ENCODE measurements at places on chromosomes 7 and 10. TPM values are rescaled to one million over a fixed set of nuclear protein-coding genes. Genes with fewer than 3 reads are reported as not detected.

Gene CLIP2
- total RNA-seq = 52.9 TPM

Gene KMT2C
- total RNA-seq = 70.0 TPM

Gene JCAD
- 46.3 TPM for total RNA-seq

Gene PPP1R17
- total RNA-seq = not detected

Gene ANK3
- 55.4 TPM for total RNA-seq

Gene PDK4
- 79.5 TPM for total RNA-seq

Gene ERCC6
- total RNA-seq = 37.7 TPM

Gene CTTNBP2
- 12.0 TPM for total RNA-seq

Gene OPALIN
- not detected for total RNA-seq

Gene RADIL
- total RNA-seq = 6.7 TPM

Gene ALKBH4
- 29.6 TPM for total RNA-seq

Gene CALN1
- total RNA-seq = not detected

GRCh38 chr7:157876469-157877285 lies 539.9 kb downstream of the DNAJB6 start:
- no peaks in the 10 kb centered on the region for H3K36me3 ChIP-seq
- DNase-seq = no peak
- H3K27me3 ChIP-seq = no peaks in the 10 kb centered on the region

- H3K4me1 ChIP-seq = peaks cover 29% of the 10 kb centered on the region
- no peaks in the 10 kb centered on the region for H3K27me3 ChIP-seq
- H3K36me3 ChIP-seq = no peaks in the 10 kb centered on the region
- no peak for DNase-seq
- no peak overlapping the region for H3K27ac ChIP-seq
These were observed 4.8 kb downstream of the EGR2 start for GRCh38 chr10:62811159-62811875.

- H3K27me3 ChIP-seq = no peaks in the 10 kb centered on the region
- H3K27ac ChIP-seq = no peak overlapping the region
- H3K36me3 ChIP-seq = no peaks in the 10 kb centered on the region
- no peaks in the 10 kb centered on the region for H3K4me1 ChIP-seq
- DNase-seq = no peak
These were observed 22.3 kb downstream of the IMPDH1 start for GRCh38 chr7:128387216-128388144.

DNA sequence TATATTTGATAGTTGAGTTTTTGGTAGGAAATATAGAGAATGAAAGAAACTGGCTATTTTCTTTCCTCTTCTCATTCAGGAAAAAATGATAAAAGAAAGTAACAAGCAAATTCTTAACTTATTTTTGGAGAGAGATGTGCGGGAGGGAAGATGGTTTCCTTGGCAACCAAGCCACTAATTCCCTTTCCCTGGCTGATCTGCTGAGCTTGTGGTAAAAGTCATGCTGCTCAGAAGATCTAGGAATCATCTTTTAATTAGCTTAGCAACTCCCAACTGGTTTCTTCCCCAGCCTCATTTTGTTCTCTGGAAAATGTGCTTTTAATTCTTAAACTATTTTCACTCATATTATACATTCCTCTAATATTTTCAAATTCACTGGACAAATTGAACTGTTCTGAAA lies 11.8 kb downstream of the UROS start:
- no peak for DNase-seq
- H3K27me3 ChIP-seq = no peaks in the 10 kb centered on the region
- H3K27ac ChIP-seq = no peak overlapping the region
- no peaks in the 10 kb centered on the region for H3K4me1 ChIP-seq
- no peak overlapping the region for H3K4me3 ChIP-seq

GRCh38 chr7:261341-262250 lies 28.4 kb upstream of the FOXL3 start:
- no peaks in the 10 kb centered on the region for H3K4me1 ChIP-seq
- no peaks in the 10 kb centered on the region for H3K27me3 ChIP-seq
- H3K36me3 ChIP-seq = peaks cover 41% of the 10 kb centered on the region
- no peak overlapping the region for H3K4me3 ChIP-seq
- DNase-seq = no peak

- H3K27me3 ChIP-seq = no peaks in the 10 kb centered on the region
- H3K4me3 ChIP-seq = no peak overlapping the region
- H3K4me1 ChIP-seq = no peaks in the 10 kb centered on the region
- no peaks in the 10 kb centered on the region for H3K36me3 ChIP-seq
- H3K27ac ChIP-seq = no peak overlapping the region
These were observed 41.9 kb downstream of the SYPL1 start for GRCh38 chr7:106070201-106070551.

DNA sequence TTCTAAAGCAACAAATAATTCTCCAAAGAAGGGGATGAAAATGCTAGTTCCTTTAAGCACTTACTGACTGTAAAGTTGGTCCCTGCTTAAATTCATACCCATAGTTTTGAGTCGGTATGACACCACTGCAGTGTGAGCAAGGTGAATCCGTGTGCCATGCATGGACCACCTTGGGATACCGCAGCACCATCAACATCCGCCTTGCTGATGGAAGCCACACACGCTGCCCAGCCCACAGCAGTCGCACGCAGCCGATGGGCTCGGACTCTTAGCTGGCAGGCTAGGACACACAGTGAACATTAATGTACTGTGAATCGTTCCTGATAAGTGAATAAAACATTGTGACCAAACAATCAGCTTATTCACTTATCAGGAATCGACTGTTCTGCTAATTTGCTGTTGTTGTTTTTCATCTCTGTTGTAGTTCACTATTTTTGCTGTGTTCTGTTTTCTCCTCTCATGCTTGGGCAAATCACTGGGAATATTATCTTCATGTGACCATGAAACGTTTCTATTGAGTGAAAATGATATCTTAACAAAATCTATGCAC lies 275.5 kb downstream of the USP6NL start:
- H3K4me3 ChIP-seq = no peak overlapping the region
- H3K27ac ChIP-seq = no peak overlapping the region
- H3K4me1 ChIP-seq = peaks cover 2% of the 10 kb centered on the region
- H3K36me3 ChIP-seq = no peaks in the 10 kb centered on the region
- no peak for DNase-seq
- H3K27me3 ChIP-seq = no peaks in the 10 kb centered on the region

GRCh38 chr10:121493521-121493920 lies 104.7 kb downstream of the FGFR2 start:
- peaks cover 4% of the 10 kb centered on the region for H3K4me1 ChIP-seq
- H3K27me3 ChIP-seq = no peaks in the 10 kb centered on the region
- H3K4me3 ChIP-seq = no peak overlapping the region
- DNase-seq = no peak

DNA sequence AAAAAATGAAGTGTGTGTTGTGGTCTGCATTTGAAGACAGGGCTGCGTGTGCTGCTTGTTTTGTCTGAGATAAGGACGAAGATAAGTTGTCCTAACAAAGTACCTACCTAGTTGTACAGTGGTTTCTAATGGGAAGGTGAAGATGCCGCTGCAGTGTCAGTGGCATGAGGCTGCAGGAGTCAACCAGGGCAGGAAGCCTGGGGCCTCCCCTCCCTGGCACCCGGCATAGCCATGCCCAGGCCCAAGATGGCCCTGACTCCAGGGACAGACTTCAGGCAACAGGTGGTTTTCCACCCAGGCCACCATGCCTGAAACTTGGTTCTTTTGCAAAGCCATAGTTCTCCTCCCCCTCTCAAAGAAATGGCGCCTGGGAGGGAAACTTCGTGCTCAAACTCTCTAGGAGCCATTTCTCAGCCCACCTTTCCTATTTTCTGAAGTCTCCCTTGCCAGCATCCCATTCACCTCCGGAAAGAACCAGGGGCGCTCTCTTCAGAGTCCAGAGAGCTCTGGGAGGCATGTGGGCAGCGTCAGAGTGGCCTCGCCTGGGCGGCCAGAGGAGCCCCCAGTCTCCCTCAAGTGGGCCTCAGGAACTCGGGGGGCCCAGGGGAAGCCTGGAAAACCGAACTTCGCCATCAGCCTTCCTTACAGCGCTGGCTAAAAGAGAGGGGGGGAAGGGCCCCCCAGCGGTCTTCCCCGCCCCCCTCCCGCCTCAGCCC lies 2.1 kb upstream of the KAT6B start:
- H3K27ac ChIP-seq = peak overlapping the region; percentile 85
- no peak for DNase-seq
- H3K36me3 ChIP-seq = peaks cover 3% of the 10 kb centered on the region
- peaks cover 42% of the 10 kb centered on the region for H3K4me1 ChIP-seq

DNA sequence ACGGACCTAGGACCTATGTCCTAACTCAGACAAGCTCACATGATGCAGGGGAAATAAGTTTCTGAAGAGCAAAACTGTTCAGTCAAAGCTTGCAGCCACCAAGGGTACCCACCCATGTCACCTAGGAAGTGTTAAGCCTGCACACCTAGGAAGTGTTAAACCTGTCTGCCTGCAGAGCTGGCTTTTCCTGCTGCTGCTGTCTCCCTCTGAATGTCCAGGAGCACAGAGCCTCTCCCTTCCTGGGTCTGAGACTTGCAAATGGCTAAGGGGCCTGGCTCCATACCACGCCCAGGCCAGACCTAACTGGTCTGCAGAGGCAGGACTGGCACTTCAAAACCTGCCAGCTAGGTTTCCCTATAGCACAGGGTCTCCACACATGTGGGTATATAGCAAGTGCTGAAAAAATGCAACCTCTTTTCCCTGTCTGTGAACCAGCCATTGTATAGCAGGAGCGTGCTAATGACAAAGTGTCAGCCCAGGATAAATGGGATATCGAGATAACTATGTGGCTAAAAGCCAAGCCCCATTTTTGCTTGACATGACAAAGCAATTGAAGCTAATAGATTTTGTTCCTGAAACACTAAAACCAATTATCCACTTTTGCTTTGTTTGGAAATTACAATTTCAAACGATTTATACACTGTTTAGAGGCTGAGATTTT lies 1.5 kb downstream of the GDF2 start:
- H3K4me3 ChIP-seq = no peak overlapping the region
- H3K36me3 ChIP-seq = no peaks in the 10 kb centered on the region
- no peaks in the 10 kb centered on the region for H3K4me1 ChIP-seq
- H3K27me3 ChIP-seq = no peaks in the 10 kb centered on the region

DNA sequence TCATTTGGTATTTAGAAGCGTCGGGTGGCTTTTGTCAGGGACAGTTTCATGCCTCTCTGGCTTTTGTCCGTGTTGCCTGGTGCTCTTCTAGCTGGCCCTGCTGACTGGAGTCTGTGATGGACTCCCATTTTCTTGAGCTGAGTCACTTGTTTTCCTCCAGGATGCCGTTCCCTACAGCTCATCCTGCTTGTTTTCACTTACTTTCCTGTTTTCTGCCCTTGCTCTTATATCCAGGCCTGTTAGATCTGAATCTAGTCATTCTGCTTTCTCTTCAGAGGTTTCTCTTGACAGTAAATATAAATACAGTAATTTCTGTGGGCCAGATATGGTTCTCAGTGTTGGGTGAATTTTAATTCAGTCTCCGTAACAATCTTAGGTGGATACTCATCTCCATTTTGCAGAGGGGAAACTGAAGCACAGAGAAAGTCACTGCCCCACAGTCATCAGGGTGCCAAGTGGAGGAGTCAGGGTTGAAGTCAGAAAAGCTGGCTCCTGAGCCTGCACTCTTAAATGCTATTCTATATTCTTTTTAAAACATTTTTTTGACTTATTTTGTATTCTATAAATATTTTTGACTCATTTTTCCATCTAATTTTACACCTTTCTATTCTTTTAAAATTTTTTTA lies 85.4 kb downstream of the CCNY start:
- peak overlapping the region; percentile 52 for H3K4me3 ChIP-seq
- DNase-seq = peak; percentile 25
- no peaks in the 10 kb centered on the region for H3K27me3 ChIP-seq
- peak overlapping the region; percentile 65 for H3K27ac ChIP-seq
- H3K4me1 ChIP-seq = peaks cover 70% of the 10 kb centered on the region
- no peaks in the 10 kb centered on the region for H3K36me3 ChIP-seq

DNA sequence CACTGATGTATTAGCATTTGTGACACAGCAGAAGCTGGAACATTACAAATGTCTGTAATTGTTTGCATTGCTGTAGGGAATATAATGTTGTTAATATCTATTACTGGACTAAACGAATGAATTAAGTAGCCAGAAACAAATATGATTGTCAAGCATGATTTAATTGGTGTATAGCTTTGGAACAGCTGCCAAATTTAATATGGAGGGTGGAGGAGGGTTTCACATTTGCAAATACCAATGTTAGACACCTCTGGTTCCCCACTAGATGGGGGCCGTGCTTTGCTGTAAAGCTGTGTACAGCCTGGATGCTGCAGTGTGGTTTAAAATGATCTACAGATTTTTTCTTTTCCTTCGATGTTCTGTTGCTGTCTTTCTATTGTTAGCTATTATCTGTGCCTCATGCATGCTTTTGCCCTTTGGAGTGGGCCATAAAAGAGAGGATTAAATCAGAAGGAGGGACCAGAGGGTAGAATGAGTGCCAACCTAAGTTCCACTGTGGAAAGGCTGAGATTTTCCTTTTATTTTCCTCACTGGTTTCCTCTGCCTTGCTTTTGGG lies 23.1 kb downstream of the DNAJB9 start:
- H3K27me3 ChIP-seq = no peaks in the 10 kb centered on the region
- no peak for DNase-seq
- no peaks in the 10 kb centered on the region for H3K36me3 ChIP-seq

GRCh38 chr7:149027055-149027454 lies 1.2 kb downstream of the PDIA4 start:
- H3K4me1 ChIP-seq = peaks cover 28% of the 10 kb centered on the region
- peak overlapping the region; percentile 87 for H3K27ac ChIP-seq
- H3K4me3 ChIP-seq = peak overlapping the region; percentile 90
- DNase-seq = no peak
- H3K27me3 ChIP-seq = no peaks in the 10 kb centered on the region

DNA sequence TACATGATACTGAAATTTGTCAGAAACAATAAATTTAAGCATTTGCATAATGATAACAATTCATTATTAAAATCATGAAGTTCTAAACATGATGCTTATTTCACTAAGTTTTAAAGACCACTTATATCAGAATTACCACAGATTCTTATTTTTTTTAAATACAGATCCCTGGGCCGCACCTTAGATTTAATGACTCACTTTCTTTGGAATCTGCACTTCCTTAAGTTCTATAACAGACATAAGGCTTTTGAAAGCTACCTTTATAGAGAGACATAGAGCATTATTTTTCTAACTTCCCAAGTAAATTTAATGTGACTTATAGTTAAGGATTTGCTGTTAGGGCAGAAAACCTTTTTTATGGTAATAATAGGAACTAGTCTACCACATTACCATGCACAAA lies 214.9 kb downstream of the IPMK start:
- DNase-seq = no peak
- H3K4me3 ChIP-seq = no peak overlapping the region
- H3K27ac ChIP-seq = no peak overlapping the region
- H3K36me3 ChIP-seq = no peaks in the 10 kb centered on the region
- no peaks in the 10 kb centered on the region for H3K4me1 ChIP-seq

- no peak for DNase-seq
- H3K36me3 ChIP-seq = no peaks in the 10 kb centered on the region
- no peaks in the 10 kb centered on the region for H3K4me1 ChIP-seq
- H3K4me3 ChIP-seq = no peak overlapping the region
- H3K27me3 ChIP-seq = no peaks in the 10 kb centered on the region
- H3K27ac ChIP-seq = no peak overlapping the region
These were observed 148.8 kb downstream of the CHN2 start for GRCh38 chr7:29343399-29343798.

All from thoracic aorta (tissue), 2 donors.